8988T (cell line): ENCODE measurements at places on chromosomes 2 and 18.

DNA sequence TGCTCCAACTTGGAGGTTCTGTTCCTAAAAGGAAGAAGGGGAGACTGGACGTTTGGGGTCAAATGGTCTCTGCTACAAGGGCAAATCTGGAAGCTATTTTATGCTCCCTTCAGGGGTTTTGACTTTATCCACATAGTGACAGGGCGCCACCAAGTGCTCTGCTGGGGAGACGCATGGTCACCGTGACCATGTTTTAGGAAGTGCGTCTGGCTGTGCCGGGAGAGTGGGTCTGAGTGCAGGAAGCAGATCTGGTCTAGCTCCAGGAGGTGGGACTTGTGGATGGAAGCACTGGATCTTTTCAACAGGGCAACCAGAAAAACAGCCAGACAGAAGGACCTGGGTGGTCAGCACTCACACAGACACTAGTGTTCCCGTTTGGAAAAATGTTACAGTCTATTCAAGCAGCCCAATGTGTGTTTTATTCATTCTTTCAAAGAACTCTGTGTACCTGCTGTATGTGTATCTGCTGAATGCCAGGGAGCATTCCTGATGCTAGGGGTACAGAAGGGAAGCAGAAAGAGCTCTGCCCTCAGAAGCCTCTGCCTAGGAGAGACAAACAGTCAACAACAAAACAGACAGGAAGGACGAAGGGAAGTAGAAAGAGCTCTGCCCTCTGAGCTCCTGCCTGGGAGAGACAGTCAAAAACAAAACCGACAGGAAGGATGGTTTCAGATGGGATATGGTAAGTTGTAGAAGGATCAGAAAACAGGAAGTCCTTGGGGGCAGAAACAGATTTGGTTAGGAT is 14.3 kb downstream of the IMPA2 start:
- peak; percentile 79 for DNase-seq

- DNase-seq: no peak
Measured at GRCh38 chr2:200125444-200126284, 170.3 kb downstream of the MAIP1 start.

- DNase-seq: no peak
Measured at GRCh38 chr2:3428577-3428976, 49.1 kb downstream of the TRAPPC12 start.

GRCh38 chr18:36350251-36350651 is 52.7 kb downstream of the FHOD3 start:
- peak; percentile 31 for DNase-seq

DNA sequence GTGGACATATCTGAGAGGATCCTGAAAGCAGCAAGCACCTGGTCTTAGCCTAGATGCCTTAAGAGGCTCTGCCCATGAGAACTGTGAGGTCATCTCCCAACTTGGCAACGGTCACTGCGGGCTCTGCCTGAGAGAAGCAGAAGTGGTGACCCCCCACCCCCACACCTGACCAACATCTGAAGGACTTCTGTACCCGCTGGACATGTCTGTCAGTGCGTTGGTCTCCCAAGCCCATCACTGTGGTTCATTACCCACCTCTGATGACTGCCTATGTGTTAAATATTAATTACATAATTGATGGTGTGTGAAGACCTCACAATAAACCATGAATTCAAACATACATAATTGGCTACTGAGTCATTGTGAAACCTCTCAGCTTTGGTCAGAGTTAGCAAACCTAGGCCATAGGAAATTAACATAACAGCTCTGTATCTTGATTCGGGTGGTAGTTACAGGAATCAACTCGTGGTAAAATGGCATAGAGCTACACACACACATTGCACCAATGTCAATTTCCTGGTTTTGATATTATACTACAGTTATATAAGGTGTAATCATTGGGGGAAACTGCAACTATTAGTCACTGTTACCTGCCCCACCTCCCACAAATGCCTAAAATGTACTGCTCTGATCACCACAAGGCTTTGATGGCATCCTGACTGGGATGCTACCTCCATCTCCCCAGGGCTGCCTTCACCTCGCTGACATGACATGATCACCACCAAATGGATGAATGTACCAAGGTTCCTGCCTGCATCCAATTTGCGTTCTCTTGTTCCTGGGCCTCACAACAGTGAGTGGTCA is 4.3 kb upstream of the GALNT1 start:
- DNase-seq: no peak

DNA sequence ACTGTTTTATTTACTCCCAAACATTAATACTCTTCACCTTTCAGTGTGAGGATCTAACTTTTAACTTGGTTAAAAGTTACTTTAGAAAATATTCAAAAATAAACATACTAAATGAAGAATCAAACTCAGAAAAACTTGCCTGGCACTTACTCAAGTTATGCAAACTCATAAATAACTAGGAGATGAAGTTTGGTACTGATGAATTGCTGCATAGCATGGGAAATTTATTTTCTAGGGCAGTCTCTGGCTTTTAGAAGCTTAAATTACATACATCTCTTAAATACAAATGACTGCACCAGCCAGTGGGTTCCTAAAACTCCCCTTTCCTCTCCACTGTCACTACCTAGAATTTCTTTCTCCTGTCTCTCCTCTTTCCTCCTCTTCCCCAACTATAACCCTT is 46.7 kb upstream of the CREB1 start:
- no peak for DNase-seq

GRCh38 chr2:231925303-231926179 is 655 bp downstream of the NPPC start:
- DNase-seq: peak; percentile 99

DNA sequence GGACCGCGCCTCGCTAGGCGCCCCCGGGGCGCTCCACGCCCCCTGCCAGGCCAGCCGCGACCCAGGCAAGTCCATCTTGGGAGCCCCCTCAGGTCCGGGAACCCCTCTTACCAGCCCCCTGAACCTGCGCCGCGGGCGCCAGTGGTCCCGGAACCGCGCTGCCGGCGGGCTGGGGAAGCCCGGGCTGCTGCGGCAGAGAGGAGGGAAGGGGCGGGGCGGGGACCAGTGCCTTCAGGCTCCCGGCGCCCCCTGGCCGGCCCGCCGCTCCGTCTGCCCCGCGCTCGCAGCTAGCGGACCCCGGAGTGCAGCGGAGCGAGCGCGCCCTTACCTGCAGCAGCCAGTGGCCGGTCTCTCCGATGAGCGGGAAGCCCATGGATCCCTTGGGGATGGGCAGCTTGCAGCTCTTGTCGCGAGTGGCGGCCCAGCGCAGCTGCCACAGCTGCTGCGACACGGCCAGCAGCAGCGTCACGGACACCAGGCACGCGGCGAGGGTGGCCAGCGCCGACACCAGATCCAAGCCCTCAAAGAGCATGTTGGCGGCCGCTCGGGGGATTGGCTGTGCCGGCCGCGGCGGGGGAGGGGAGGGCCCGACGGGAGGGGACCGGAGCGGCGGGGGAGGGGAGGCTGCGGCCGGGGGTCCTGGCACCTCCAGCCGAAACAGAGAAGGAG is at the start of gene CYP26B1:
Gene CYP26B1, minus strand, starts transcription at position 560 of the 669 bp plus-strand sequence. Its CDS starts 28 bp downstream, at position 532.
- DNase-seq: no peak

GRCh38 chr2:103174711-103175110 is 412.9 kb downstream of the TMEM182 start:
- DNase-seq: no peak

DNA sequence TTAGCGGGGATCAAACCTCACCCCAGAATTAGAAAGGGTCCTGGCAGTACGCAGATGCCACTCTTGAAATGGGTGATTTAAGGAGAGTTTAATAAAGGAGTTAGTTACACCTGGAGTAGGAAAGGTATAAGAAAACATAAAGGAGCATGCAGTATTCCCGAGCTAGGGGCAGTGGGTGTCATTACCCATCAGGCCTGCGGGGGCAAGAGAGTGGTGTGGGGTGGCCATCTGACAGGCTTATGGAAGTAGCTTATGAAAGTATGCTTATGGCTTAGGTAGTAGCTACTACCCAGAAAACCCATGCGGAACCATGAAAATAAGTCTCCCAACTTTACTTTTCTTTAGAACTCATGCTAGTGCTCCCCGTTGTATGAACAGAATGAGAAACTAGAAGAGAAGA is 568.9 kb upstream of the ACVR2A start:
- DNase-seq: no peak

DNA sequence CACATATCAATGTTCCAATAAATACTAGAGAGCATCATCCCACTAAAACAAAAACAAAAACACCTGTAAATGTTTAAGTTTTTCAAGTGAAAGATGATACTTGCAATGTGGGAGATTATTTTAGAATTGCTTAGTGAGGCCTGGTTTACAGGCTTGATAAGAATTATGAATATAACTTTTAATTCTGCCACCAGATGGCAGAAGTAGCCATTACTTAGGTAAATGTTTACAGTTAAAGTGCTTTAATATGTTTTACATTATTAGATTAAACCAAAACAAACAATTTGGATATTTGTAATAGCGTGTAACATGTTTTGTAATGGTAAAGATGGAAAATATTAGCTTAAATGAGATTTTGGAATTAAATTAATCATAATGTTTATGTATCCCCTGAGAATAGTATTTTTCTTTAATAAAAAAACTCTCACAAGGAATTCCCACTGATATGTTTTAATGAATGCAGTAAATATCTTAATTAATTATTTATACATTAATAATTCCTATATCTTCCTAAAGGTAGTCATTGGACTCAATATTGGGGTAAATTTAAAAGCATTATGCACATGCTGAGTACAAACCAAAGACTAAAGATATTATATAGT is 522.0 kb downstream of the SPAG16 start:
- no peak for DNase-seq

DNA sequence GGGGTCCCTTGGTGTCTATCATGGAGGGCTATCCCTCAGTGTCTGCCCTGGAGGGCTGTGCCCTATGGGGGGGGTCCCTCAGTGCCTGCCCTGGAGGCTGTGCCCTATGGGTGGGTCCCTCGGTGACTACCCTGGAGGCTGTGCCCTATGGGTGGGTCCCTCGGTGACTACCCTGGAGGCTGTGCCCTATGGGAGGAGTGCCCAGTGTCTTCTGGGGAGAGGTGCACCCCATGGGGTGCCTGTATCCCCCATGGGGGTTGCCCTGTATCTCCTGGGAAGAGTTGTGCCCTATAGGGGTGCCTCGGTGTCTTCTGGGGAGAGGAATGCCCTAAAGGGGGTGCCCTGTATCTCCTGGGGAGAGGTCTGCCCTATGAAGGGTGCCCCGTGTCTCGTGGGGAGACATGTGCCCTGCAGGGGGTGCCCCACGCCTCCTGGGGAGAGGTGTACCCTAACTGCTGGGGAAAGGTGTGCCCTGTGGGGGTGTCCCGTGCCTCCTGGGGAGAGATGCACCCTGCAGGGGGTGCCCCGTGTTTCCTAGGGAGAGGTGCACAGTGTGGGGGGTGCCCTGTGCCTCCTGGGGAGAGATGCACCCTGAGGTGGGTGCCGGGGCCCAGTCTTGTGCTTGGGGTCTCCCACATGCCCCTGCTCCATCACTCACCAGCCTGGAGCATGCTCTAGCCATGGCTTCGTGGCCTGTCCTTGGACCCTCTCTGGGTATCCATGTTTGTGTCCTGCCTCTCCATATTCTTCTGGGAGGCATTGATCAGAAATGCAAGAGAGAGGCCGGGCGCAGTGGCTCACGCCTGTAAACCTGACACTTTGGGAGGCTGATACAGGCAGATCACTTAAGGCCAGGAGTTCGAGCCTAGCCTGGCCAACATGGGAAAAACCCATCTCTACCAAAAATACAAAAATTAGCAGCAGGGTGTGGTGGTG is 215.6 kb downstream of the HDAC4 start:
- DNase-seq: no peak

GRCh38 chr2:143684551-143685320 is 555.5 kb downstream of the ARHGAP15 start:
- no peak for DNase-seq

- DNase-seq: no peak
Measured at GRCh38 chr18:48367557-48367956, 41.6 kb downstream of the ZBTB7C start.

GRCh38 chr2:46296840-46297545 is at the start of gene EPAS1:
Gene EPAS1, plus strand, starts transcription at chr2:46297407. Its CDS starts 505 bp downstream, at chr2:46297912.
- DNase-seq: peak; percentile 97

DNA sequence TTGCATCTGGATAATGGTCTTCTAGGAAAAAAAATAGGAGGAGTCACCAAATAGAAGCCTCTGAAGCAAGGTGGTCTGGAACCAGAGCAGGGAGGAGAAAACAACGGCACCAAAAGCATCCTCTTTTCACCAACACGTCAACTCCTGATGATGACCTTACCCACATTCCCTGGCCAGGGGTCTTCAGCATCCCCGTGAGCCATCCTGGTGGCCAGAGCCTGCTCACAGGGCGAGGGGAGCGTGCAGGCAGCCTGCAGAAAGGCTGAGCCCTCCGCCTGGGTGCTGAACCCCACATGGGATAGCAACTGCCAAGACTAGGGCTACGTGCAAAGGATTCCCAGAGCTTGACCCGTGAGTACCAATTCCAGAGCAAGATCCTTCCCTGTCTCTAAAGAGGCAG is 191.0 kb downstream of the NDUFA10 start:
- DNase-seq: no peak

- no peak for DNase-seq
Measured at GRCh38 chr18:37508207-37508606, 57.4 kb downstream of the CELF4 start.

DNA sequence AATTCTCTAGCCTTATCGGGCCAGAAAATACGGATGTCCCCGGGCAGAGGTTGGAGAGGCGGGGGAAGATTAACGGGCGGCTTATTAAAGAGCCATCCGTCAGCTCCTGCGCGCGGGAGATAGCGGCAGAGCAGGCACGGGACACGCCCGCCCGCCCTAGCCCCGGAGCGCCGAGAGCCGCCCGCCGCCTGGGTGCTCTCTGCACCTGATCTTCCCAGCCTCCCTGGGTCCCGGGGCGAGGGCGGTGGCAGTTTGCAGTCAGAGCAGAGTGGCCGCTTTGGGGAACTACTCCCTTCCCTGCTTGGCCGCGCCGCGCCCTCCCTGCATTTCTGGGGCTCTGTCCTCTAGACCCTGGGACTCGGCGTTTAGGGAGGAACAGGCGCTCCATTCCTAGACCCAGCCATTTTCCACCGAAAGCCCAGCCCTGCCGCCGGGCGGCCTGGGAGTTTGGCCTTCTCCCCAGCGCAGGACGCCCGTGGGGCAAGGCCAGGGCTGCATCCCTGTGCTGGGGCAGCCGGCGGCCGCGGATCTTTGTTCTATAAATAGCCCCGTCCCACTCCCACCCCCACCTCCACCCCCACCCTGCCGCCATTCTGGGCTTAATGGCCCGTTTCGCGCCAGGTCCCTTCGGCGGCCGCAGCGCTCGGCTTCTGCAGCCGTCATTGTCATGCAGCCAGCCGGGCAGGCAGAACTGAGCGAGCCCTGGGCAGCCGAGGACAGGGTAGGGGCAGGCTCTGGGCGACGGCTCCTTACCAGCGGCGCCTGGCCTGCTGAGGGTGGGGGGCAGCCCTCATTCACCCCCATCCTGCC is 6.6 kb downstream of the GAD1 start:
- DNase-seq: no peak

DNA sequence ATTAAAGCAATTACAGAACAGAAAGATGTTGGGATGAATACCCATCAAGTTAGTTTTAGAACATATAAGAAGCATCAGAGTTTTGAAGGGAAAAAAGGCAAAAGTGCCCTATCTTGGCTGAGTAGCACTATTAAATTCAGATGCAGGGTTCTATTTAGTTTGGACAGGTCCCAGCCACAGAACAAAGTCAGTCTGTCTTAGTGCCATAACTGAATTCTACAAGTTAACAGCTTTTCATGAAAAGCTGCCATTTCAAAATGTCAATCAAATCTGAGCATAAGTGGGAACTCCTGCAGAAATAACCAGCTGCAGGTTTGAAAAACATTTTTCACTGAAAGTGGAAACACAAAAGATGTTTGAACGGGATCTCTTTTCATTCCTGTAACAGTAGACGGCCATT is 160.4 kb downstream of the SRBD1 start:
- DNase-seq: no peak

- DNase-seq: no peak
Measured at GRCh38 chr2:73225513-73226360, 7.3 kb downstream of the PRADC1 start.

GRCh38 chr2:40317046-40317445 is 134.8 kb downstream of the SLC8A1 start:
- DNase-seq: no peak
